Liver (tissue), 10 donors: ENCODE measurements at places on chromosomes 2 and 18.

GRCh38 chr18:73973972-73974371 is 173.7 kb downstream of the FBXO15 start:
- DNase-seq = no peak

DNA sequence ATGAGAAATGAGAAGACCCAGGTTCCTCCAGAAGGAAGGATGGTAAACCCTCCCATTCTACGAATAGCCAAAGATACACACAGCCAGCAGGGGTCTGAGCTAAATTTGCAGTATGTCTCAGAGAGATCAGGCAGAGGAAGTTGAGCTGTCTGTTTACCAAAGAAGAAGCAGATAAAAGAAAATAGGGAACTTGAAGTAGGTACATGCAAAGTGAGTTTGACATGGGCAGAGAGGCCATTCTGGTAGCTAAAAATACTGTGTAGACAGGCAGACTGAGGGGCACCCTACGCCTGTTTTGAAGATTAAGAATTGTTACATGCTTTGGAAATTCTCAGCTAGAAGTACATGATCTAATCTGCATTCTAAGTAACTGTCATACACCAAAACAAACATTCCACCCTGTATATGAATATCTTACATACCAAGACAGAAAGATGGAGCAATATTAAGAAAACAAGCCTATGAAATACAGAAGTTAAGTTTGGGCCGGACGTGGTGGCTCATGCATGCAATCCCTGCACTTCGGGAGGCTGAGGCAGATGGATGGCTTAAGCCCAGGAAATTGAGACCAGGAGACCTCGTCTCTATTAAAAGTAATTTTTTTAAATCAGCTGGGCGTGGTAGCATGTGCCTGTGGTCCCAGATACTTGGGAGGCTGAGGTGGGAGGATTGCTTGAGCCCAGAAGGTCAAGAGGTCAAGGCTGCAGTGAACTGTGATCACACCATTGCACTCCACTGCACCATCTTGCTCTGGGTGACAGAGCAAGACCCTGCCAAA is 157.9 kb downstream of the ANKRD44 start:
- no peak for DNase-seq

DNA sequence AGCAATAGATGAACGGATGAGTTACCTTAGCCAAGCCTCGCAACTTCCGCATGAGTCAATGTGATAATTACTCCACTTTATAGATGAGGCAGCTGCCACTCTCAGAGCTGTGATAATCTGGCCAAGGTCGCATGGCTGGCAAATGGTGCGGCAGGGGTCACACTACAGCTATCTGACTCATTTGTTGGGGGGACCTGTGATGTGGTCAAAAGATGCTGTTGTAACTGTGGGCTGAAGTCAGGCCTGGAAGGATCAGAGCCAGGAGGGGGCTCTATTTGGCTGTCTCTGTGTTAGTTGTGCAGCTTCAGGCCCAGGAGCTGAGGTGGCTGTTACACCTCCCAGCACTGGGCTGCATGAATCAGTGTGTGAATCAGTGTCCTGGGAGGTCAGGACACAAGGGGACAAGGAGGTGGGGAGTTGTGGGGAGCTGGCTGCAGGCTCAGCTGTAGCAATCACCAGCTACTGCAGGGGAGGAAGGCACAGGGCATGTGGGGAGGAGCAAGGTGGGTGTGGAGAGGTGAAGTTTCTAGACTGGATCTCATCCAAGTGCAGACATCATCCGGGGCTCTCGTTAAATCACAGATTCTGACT is 33.1 kb downstream of the NGEF start:
- no peak for DNase-seq

- no peak for DNase-seq
Measured at GRCh38 chr2:195658541-195658890, 1.5 kb downstream of the SLC39A10 start.

- no peak for DNase-seq
Measured at GRCh38 chr18:62329691-62330454, 4.8 kb downstream of the TNFRSF11A start.
